ENCODE measurements at places on chromosomes 16 and 17.

DNA sequence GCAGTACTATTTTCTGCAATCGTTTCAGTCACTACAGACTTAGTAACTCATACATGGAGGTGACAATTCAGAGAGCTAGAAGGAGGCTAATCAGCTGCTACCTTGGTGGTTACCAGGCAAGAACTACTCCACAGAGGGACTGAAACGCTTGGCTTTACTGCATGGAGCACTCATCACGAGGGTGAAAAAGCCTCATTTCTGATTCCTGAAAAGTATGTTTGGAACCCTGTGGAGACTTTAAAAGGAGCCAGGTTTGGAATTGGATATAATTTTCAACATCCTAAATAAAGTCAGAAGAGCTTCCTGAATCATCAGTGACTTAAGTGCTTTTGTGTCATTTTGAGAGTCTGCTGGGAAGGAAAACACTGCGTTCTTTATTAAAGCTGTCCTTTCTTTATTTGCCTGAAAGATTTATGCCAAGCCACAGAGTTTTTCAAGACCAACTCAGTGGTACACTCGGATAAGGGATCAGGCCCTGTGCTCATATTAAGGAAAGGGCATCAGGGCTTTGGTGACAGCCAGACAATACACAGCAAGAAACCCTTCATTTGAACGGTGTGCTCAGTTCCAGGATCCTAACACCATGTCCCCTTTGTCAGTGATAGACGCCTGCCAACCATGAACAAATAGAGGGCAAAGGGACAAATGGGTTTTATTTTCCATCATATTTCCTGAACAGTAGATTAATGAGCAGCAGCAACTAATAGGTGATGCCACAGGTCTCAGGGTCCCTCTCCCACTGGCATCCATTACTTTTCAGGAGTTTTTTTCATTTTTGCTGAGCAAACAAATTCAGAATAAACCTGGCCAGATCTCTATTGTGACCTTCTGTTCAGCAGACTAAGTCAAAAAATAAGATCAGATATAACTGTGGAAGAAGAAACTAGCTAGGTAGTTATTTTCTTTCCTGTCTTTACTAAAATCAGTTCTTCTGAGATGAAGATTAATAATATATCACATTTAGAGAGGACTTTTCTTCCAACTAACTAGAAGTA, 80.5 kb upstream of the CLEC18B start:
- no peak for DNase-seq

GRCh38 chr16:4409081-4409932, 7.1 kb downstream of the CORO7 start:
- DNase-seq = no peak

DNA sequence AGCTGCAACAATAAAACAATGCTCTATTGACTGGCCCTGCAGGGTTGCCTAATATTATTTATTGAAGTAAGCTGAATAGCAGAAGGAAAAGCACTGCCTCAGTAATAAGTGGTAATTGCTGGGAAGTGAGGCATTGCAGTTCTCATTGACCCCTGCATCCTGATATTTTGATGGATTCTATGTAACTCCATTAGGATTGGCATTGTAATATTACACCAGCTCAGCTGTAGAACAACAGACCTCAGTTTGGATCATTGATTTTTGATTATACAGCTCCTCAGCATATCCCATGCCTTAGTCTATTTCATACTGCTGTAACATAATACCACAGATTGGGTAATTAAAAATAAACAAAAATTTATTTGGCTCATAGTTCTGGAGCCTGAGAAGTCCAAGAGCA, 650.6 kb upstream of the SALL1 start:
- no peak for DNase-seq

DNA sequence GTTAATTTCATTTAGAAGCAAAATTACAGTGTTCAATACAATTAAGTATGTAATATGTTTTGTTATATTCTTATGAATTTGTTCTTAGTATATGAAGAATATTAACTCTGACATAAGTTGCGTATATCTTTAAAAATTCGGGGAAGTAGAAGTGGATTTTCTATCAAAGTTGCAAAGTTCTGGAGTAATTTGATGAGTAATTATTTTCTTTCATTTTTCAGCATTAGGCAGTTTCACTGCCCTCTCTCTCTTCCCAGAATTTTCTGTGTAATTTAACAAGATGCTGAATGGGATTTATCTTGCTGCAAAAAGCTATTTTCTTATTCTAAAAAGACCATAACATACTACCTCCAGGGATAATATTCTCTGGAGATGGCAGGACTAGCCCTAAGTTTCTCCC, 8.9 kb upstream of the CCL18 start:
- DNase-seq = no peak

DNA sequence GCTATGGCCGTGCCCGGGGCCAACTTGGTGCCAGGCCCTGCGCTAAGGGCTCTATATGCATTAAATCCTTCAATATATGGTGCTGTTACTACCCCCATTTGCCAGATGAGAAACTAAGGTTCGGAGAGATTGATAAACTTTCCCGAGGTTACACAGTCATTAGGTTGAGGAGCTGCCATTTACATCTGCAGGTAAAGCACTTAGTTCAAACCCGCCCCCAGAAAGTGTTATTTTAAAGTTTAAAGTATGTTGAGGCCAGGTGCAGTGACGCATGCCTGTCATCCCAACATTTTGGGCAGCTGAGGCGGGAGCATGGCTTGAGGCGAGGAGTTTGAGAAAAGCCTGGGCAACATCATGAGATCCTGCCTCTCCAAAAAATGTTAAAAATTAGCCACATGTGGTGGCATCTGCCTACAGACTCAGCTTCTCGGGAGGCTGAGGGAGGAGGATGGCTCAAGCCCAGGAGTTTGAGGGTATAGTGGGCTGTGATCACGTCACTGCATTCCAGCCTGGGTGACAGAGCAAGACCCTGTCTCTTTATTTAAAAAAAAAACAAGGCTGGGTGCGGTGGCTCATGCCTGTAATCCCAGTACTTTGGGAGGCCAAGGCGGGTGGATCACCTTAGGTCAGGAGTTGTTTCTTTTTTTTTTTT, 264.7 kb downstream of the PARN start:
- peak; percentile 58 for DNase-seq

- DNase-seq = no peak
Observed at GRCh38 chr16:30088237-30088831, 3.4 kb downstream of the TBX6 start.

GRCh38 chr17:39538866-39539265, 68.9 kb downstream of the NEUROD2 start:
- no peak for DNase-seq

DNA sequence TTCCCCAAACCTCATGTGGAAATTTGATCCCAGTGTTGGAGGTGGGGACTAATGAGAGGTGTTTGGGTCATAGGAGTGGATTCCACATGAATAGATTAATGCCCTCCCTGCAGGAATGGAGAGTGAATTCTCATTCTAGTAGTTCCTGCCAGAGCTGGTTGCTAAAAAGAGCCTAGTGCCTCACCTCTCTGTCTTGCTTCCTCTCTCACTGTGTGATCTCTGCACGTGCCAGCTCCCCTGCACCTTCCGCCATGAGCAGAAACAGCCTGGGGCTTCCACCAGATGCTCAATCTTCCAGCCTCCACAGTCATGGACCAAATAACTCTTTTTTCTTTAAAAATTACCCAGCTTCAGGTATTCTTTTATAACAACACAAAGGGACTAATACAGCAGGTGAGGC, 72.9 kb upstream of the CLEC3A start:
- DNase-seq = no peak

DNA sequence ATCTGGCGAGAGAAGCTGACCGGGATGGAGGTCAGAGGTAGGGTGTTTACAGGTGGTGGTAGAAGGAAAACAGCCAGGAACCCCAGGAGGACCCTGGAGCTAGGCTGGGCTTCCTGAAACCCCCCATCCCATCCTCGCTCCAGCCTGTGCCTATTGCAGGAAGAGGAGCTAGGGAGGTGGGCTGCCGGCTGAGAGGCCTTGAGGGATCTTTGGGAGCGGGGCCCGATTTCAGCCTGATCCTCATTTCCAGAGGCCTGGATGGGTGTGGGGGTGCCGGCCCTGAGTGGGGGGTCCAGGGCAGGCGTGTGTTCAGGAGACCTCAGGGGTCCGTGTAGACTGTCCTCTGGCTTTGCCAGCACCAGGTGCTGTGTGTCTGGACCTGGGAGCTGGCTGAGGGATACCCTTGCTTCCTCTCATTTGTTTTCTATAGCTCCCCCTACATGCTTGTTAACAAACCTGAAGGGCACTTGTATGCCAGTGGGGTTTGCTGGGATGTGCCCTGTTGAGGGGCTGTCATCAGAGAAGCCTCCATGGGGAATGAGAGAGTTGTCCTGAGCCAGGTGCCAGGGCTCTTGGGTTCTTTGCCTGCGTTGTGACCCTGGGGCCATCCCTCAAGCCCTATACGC, 18.9 kb upstream of the RAP1GAP2 start:
- DNase-seq = no peak

- DNase-seq = no peak
Observed at GRCh38 chr16:20242568-20243255, 84.6 kb downstream of the GP2 start.
